ENCODE measurements at places on chromosomes 4 and X.

DNA sequence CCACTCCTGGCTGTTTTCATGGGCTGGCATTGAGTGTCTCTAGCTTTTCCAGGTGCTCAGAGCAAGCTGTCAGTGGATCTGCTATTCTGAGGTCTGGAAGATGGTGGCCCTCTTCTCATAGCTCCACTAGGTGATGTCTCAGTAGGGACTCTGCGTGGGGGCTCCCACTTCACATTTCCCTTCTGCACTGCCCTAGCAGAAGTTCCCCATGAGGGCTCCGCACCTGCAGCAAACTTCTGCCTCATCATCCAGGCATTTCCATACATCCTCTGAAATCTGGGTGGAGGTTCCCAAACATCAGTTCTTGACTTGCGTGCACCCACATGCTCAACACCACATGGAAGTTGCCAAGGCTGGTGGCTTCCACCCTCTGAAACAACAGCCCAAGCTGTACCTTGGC, 13.8 kb downstream of the GLRA3 start:
- DNase-seq: no peak

- peak; percentile 80 for DNase-seq
Observed at GRCh38 chr4:184163813-184164212, 53.9 kb downstream of the ENPP6 start.

DNA sequence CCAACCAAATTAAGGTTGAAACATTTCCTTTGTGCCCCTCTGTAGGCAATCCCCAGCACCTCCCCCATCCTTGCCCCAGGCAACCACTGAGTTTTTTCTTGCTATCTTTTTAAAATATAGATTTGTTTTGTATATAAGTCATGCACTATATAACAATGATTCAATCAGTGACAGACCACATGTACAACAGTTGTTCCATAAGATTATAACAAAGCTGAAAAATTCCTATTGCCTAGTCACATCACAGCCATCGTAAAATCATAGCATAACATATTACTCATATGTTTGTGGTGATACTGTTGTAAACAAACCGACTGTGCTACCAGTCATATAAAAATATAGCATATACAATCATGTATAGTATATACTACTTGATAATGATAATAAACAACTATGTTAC, 211.9 kb upstream of the NRK start:
- no peak for DNase-seq

- DNase-seq: no peak
Observed at GRCh38 chr4:5982156-5982973, 35.9 kb downstream of the C4orf50 start.

GRCh38 chr4:126264839-126265238, 950.1 kb downstream of the FAT4 start:
- DNase-seq: no peak

- DNase-seq: no peak
Observed at GRCh38 chr4:82975792-82976191, 34.8 kb downstream of the LIN54 start.
